ENCODE measurements at places on chromosomes 16 and 17.
A peak's percentile ranks its signal among the peaks of the same experiment; 100 is the strongest.

GRCh38 chr16:66357523-66357928 is 9.0 kb upstream of the CDH5 start:
- H3K4me3 ChIP-seq, result no peak overlapping the region
- no peaks in the 10 kb centered on the region for H3K27me3 ChIP-seq
- no peaks in the 10 kb centered on the region for H3K36me3 ChIP-seq
- peak; percentile 53 for DNase-seq

DNA sequence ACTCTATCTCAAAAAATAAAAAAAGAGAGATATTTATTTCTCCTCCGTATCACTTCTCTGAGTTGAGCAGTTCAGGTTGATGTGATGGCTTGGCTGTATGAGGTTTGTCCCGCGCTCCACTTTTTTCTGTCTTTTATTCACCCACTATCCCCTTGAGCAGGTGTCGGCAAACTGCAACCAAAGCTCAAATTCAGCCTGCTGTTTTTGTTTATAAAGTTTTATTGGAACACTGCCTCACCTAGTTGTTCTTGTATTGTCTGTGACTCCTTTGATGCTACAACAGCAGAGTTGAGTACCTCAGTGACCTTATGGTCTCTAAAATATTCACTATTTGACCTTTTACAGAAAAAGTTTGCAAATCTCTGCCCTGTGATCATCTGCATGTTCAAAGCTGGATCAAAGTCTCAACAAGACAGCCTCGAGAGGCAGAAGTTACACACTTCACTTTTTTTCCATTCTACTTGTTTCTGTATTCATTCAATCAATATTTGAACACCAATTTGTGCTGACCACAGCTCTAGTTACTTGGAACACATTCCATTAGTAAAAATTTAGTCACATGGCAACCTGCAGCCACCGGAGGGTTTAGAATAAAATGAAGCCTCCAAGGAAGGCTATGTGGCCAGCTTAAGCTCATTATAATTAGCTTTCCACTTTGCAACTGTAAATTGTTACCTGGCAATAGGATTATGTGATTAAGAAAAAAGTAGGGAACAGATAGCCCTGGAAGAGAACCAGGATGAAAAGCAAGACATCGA is 945.8 kb downstream of the KCNJ2 start:
- H3K27me3 ChIP-seq, result no peaks in the 10 kb centered on the region
- no peak for DNase-seq
- H3K4me3 ChIP-seq, result no peak overlapping the region
- no peaks in the 10 kb centered on the region for H3K36me3 ChIP-seq
- H3K27ac ChIP-seq, result no peak overlapping the region

DNA sequence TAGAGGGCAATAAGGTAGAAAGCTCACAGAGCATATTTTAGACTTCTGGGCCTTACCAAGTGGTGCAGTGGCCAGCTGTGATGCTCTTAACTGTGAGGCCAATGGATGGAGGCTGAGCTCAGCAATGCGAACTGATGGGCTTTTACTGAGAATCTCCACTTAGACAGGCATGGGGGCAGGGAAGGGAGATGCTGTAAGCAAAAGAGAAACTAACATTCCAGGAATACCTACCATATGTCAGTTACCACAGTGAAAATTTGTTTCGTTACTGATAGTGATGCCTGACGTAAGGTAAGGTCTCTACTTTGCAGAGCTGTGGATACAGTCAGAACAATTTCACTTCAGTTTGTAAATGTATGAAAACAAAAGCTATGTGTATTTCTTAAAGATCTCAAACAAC is 250.6 kb upstream of the ZFHX3 start:
- no peaks in the 10 kb centered on the region for H3K27me3 ChIP-seq
- H3K4me3 ChIP-seq, result no peak overlapping the region
- no peak for DNase-seq
- H3K4me1 ChIP-seq, result no peaks in the 10 kb centered on the region

- H3K4me1 ChIP-seq, result peaks cover 2% of the 10 kb centered on the region
- H3K27me3 ChIP-seq, result no peaks in the 10 kb centered on the region
- H3K4me3 ChIP-seq, result no peak overlapping the region
- no peaks in the 10 kb centered on the region for H3K36me3 ChIP-seq
Observed at GRCh38 chr17:63988127-63988478, 10.0 kb upstream of the PRR29 start.

DNA sequence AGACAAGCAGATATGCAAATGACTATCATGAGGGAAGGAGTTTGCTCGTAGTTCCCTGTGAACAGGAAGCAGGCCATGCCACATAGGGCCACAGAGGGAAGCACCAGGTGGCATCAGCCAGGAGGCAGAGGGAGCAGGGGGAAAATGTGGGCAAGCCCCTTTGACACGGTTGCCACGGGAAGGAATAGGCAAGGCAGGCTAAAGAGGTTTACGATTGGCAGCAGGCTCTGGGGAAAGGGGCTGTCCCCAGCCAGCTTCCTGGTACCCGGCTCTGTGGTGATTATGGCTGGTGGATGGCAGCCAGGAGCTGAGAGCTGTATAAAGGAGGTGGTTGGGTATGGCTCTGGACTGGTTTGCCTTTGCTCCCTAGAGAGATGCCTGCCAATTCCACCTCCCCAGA is 848 bp downstream of the CES3 start:
- no peaks in the 10 kb centered on the region for H3K4me1 ChIP-seq
- H3K27ac ChIP-seq, result no peak overlapping the region
- H3K27me3 ChIP-seq, result no peaks in the 10 kb centered on the region
- H3K36me3 ChIP-seq, result no peaks in the 10 kb centered on the region
- H3K4me3 ChIP-seq, result no peak overlapping the region
- DNase-seq, result no peak

DNA sequence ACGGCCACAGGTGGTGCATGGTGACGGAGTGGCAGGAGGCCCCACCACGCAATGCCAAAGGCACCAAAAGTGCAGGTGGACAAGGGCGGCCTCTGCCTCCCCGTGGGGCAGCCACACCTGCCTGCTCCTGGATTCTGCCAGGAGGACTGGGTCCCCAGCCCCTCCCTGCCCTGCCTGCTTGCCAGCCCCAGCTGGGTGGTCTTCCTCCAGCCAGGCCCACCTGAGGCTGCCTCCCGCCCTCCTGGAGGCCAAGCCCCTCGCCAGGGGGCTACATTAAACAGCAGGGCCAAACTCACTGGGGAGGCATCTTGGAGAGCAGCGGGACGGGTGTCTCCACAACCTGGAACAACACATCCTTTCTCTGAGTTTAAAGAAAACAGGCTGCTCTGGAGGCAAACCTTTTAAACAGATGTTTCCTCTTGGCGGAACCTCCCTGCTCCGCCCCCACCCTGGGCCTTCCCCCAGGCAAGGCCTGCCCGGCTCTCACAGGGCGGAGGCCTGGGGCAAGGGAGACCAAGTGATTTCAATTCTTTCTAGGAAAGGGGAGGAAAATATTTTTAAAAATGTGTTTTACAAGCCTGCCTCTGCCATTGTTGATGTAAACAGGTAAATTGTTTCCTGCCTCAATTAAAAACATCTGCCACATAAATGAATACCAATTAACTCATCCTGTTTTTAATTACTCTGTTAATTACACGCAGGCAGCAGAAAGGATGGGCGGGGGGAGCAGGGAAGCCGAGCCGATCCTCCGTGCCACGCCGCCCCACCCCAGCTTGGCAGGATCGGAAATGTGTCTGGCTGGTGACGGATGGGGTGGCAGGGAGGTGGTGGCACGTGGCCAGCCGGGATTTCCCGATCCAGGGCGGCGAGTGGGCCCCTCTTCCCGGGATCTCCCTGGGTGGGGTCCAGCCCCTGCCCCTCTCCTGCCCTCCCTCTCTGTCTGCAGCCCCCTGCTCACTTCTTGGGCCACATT is 54.4 kb upstream of the PABPN1L start:
- H3K36me3 ChIP-seq, result no peaks in the 10 kb centered on the region
- peaks cover 2% of the 10 kb centered on the region for H3K4me1 ChIP-seq
- no peak overlapping the region for H3K27ac ChIP-seq
- peaks cover 68% of the 10 kb centered on the region for H3K27me3 ChIP-seq
- DNase-seq, result no peak
- no peak overlapping the region for H3K4me3 ChIP-seq

- H3K4me1 ChIP-seq, result no peaks in the 10 kb centered on the region
- H3K27ac ChIP-seq, result no peak overlapping the region
- H3K27me3 ChIP-seq, result no peaks in the 10 kb centered on the region
- no peak overlapping the region for H3K4me3 ChIP-seq
Observed at GRCh38 chr17:61834610-61835009, 28.7 kb downstream of the BRIP1 start.

GRCh38 chr16:73405851-73406250 is 357.9 kb upstream of the ZFHX3 start:
- no peaks in the 10 kb centered on the region for H3K4me1 ChIP-seq
- DNase-seq, result no peak
- H3K27ac ChIP-seq, result no peak overlapping the region
- H3K27me3 ChIP-seq, result peaks cover 2% of the 10 kb centered on the region
- H3K36me3 ChIP-seq, result no peaks in the 10 kb centered on the region
- no peak overlapping the region for H3K4me3 ChIP-seq

DNA sequence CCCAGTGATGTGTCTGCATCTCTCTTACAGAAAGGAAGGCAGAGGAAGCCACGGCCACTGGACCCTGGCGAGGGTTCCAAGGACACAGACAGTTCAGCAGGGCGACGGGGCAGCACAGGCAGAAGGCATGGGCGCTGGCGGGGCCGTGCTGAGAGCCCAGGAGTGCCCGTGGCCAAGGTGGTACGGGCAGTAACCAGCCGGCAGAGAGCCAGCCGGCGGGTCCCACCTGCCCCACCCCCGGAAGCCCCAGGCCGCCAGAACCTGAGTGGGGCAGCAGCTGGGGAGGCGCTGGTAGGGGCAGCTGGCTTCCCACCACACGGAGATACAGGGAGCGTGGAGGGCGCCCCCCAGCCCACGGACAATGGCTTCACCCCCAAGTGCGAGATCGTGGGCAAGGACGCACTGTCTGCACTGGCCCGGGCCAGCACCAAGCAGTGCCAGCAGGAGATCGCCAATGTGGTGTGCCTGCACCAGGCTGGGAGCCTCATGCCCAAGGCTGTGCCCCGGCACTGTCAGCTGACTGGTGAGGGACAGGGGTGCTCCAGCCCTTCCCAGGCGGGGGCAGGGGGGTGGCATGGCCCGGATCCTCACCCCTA is 7.8 kb downstream of the XYLT2 start:
- peaks cover 5% of the 10 kb centered on the region for H3K4me1 ChIP-seq
- no peaks in the 10 kb centered on the region for H3K27me3 ChIP-seq
- H3K36me3 ChIP-seq, result peaks cover 31% of the 10 kb centered on the region
- no peak overlapping the region for H3K27ac ChIP-seq
- DNase-seq, result no peak

DNA sequence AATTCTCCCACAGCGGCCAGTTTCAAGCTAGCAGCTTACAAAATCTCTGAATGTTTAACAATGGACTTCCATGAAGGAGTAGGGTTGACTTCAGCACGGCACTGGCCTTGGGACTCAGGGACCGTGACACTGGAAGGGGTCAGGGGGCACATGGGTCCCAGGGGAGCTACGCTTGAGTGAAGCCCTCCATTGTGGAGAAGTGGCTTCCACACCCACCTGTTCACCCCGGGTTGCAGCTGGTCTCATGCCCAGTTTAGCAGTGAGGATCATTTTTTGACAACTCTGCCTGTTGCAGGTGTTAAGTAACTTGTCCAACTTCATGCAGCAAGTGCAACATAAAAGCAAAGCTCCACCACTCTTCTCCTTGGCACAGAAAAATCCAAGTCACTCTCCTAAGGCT is 510.2 kb downstream of the CDH13 start:
- peaks cover 16% of the 10 kb centered on the region for H3K4me1 ChIP-seq
- H3K27me3 ChIP-seq, result no peaks in the 10 kb centered on the region
- H3K36me3 ChIP-seq, result no peaks in the 10 kb centered on the region
- DNase-seq, result no peak
- no peak overlapping the region for H3K27ac ChIP-seq

GRCh38 chr16:14303639-14304394 is 232.7 kb downstream of the MRTFB start:
- peaks cover 46% of the 10 kb centered on the region for H3K4me1 ChIP-seq
- no peak overlapping the region for H3K27ac ChIP-seq
- H3K4me3 ChIP-seq, result peak overlapping the region; percentile 77
- H3K27me3 ChIP-seq, result no peaks in the 10 kb centered on the region

GRCh38 chr17:1008008-1008761 is 11.3 kb downstream of the TIMM22 start:
- H3K36me3 ChIP-seq, result peaks cover 24% of the 10 kb centered on the region
- no peak overlapping the region for H3K4me3 ChIP-seq
- H3K27ac ChIP-seq, result no peak overlapping the region
- H3K4me1 ChIP-seq, result peaks cover 7% of the 10 kb centered on the region
- no peak for DNase-seq

DNA sequence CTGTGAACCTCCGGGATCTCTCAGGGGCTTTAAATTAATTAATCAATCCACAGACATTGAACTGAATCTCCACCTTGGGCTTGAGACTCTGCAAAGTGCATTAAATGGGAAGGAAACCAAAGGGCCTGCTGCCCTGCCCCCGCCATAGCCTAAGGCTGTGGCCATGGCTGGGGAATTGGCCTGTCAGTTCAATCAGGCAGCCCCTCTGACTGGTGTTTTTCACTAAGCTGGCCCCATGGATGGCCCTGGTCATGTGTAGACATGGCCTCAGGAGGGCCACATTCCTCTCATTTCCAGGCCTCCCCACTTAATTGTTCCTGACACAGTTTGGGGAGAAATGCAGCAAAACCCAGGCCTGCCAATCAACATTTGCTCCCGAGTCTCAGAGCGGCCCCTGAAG is 499.8 kb downstream of the WWOX start:
- H3K27ac ChIP-seq, result no peak overlapping the region
- DNase-seq, result no peak
- H3K36me3 ChIP-seq, result no peaks in the 10 kb centered on the region
- H3K4me1 ChIP-seq, result no peaks in the 10 kb centered on the region

- H3K36me3 ChIP-seq, result no peaks in the 10 kb centered on the region
- H3K27ac ChIP-seq, result no peak overlapping the region
- no peak for DNase-seq
- no peaks in the 10 kb centered on the region for H3K4me1 ChIP-seq
- no peak overlapping the region for H3K4me3 ChIP-seq
Observed at GRCh38 chr17:5694551-5694950, 110.2 kb upstream of the NLRP1 start.

- peaks cover 8% of the 10 kb centered on the region for H3K4me1 ChIP-seq
- H3K27ac ChIP-seq, result peak overlapping the region; percentile 64
- DNase-seq, result no peak
- H3K27me3 ChIP-seq, result peaks cover 4% of the 10 kb centered on the region
- peaks cover 6% of the 10 kb centered on the region for H3K36me3 ChIP-seq
- no peak overlapping the region for H3K4me3 ChIP-seq
Observed at GRCh38 chr17:63435681-63436522, 10.2 kb downstream of the CYB561 start.

GRCh38 chr17:30600060-30600829 is 123.0 kb downstream of the GOSR1 start:
- H3K27ac ChIP-seq, result peak overlapping the region; percentile 47
- peak overlapping the region; percentile 94 for H3K4me3 ChIP-seq
- H3K4me1 ChIP-seq, result no peaks in the 10 kb centered on the region
- H3K27me3 ChIP-seq, result no peaks in the 10 kb centered on the region
